NCI-H1417 treated with DMSO at 0.1 percent for 48 hours (cell line): ENCODE measurements at places on chromosomes 1 and 21.

DNA sequence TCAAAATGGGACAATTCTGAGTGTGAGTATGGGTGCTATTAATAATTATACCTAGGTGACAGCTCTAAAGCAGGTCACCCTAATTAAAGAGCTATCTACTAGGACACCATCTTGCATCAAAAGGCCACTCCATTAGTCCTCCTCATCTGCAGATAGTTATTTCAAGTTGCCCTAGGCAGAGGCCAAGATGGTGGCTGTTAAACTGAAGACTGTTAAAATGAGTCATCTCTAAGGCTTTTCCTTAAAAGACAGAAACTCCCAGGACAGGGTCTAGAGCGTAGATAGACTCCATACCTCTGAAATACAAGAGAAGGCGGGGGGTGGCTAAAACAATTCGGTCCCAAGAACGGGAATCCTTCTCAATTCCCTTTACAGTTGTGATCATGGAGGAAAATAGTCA lies 4.5 kb upstream of the ZNF697 start:
- no peak for DNase-seq

- DNase-seq = no peak
These were observed 28.7 kb downstream of the PADI3 start for GRCh38 chr1:17277511-17278159.

GRCh38 chr1:99818063-99818699 lies 32.0 kb upstream of the AGL start:
- DNase-seq = no peak

DNA sequence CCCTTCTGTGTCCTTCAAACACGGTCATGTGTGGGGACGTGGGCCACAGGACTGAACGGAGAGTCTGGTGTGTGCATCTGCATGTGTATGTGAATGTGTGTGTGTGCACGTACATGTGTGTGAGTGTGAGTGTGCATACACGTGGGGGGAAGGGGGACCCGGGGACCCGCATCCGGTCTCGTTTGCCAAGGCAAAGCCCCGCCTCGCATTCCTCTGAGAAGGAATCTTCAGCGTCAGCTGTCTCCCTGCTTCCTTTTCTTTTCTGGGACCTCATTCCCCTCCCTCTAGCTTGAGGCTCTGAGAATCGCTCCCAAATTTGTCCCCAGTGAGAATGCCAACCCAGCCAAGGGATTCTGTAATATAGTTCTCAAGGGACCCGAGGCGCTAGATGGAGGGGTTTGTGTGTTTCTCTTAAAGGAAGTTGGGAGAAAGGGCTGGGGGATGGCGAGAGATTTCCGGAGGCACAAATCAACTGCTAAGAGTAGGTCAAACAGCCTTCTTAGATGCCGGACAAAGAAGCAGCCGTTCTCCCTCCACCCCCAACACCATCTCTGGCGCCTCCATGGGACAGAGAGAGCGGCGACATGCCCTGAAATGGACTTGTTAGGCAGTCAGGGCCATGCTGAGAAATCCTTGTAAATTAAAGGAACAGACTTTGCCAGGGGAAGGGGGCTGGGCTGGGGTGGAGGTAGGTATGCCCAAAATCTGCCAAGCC lies 6.6 kb downstream of the IFFO2 start:
- DNase-seq = no peak

DNA sequence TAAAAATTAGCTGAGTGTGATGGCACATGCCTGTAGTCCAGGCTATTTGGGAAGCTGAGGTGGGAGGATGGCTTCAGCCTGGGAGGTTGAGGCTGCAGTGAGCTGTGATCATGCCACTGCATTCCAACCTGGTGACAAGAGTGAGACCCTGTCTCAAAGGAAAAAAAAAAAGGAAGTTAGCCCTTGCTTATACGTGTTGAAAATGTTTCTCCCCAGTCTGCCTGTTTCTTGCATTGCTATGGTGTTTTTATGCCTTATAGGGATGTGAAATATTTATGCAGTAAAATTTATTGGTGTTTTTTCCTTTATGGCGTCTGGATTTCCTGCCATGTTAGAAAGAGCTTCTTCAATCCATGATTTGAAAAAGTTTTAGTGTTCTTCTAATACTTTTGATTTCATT lies 3.6 kb upstream of the RERE start:
- DNase-seq = no peak

- no peak for DNase-seq
These were observed 19.9 kb downstream of the IRF2BP2 start for GRCh38 chr1:234589854-234590620.

DNA sequence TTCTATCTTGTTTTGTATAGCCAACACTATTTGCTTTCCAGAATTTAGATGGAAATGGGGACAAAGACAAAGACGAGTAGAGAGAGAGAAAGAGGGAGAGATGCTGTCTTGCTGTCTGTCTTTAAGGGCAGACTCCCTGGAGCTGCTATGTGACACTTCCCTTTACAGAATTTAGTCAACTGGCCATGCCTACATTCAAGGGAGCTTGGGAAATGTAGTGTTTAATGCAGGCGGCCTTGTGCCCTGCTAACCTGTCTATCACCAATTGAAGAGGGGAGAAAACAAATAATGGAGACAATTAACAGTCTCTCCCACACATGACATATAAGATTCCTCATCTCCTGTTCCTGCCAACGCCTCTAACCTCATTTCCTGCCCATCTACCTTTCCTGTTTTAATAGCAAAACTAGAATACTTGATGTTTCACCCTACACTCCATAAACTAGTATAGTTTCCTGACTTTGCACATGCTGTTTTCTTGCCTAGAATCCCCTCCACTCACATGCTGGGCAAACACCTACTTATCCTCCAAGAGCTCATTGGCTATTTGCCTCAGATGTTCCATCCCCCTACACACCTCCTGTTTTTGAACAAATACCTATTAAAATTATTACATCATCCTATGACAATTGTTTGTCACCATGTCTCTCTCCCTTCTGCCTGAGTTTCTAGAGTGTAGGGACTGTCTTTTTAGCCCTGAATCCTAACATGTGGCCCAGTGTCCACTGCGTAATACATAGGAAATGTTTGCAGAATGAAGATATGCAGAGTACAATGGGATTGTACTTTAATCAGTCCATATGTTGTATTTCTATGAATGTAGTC lies 117.2 kb downstream of the SLC25A24 start:
- DNase-seq = no peak

DNA sequence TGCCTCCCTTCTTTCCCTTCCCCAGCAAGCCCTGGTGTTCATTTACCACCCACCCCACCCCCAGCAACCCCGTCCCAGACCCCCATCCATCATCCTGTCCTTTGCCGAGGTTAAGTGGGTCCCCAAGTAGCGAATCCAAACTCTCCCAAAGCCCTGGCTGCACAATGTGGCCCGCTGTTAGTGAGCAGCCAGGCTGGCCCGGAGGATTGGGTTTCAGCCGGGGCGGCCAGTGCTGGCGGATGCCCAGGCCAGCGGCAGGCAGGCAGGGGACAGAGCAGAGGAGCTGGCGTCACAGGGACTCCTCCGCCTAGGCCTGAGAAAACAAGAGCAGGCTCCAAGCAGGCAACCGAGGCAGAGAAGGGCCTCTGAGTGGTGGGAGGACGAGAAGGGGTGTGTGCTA lies 61.4 kb downstream of the EPHB2 start:
- DNase-seq = no peak

DNA sequence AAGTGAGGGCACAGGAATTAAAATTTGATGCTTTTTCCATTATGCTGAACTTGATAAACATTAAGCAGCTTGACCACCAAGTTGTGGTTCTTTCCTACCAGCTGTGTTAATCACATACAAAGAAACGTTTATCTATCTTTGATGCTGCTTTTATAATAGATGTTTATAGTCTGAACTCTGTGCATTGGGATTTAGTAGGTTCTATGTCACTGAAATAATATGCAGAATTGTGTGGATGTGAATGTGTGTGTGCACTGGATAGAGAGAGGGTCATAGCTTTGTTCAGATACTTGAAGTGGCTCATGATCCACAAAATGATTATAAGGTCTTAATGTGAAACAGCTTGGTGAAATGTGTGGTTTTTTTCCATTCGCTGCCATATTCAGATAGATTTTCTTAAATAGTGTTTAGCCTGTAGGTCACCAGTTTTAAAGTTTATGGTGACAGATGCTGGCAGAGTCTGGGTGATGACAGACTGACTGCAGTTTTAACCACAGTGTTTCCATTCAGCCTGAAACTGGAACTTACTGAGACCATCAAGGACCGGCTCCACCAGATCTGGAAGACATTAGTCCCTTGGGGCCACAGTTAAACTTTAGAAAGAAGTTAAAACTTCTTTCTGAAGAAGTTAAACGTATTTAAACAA lies 10.2 kb downstream of the DDI2 start:
- DNase-seq = no peak

- DNase-seq = no peak
These were observed 6.6 kb upstream of the AZIN2 start for GRCh38 chr1:33074193-33074945.

GRCh38 chr21:46603228-46603627 lies 1.7 kb downstream of the S100B start:
- DNase-seq = no peak

DNA sequence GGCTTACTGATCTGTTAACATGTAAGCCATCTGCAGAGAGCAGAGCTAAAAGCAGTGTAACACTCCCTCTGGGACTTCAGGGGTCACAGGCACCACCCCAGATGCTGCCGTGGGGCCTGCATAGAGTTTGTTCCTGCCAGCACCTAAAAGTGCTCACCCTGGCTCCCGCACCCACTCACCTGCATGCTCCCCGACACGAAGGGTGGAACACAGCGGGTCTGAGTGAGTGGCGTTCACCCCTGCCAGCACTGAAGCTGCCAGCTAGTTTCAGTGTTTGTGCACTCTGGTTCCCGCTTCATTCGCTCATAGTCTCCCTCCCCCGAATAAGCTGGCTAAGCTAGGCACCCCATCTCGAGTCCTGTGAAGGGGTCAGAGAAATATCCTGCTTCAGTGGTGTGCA lies 1681.0 kb downstream of the NCAM2 start:
- no peak for DNase-seq

DNA sequence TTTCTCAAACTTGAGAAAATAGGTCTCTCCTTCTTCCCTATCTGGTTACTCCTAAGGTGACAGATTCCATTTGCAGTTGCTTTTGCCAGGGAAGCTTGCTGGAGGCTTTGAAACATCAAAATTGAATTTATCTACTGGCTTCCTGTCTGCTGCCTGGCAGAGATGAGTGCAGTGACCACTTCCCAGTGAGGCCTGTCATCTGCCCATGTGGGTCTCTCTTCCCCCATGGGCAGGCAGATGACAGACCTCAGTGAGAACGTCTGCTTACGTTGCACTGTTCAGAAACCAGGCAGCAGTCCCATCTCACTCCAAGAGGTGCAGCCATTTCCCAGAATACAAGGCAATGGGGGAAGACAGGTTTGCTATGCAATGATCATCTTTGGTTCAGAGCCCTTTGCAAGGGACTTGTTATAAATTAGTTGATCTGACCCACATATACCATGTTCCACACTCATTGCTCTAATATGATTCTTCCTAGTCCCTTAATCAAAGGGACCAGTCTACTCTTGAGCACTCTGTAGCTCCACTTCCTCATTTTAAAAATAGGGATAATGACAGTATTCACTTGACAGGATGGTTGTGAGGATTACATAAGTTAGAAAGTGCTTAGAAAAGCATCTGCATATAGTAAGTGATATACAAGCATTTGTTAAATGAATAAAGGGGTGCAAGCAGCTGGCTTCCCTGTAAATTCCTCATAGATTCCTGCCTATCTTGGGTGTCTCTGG lies 10.6 kb downstream of the PGBD5 start:
- DNase-seq = no peak

GRCh38 chr1:178275553-178275952 lies 181.6 kb downstream of the RASAL2 start:
- DNase-seq = no peak

GRCh38 chr1:78079580-78079979 lies 33.8 kb downstream of the GIPC2 start:
- DNase-seq = no peak

- DNase-seq = no peak
These were observed 14.3 kb upstream of the FOXE3 start for GRCh38 chr1:47401761-47402160.

GRCh38 chr1:78526496-78526895 lies 35.7 kb downstream of the PTGFR start:
- DNase-seq = no peak

GRCh38 chr1:62437273-62437940 lies 558 bp downstream of the USP1 start:
- no peak for DNase-seq

DNA sequence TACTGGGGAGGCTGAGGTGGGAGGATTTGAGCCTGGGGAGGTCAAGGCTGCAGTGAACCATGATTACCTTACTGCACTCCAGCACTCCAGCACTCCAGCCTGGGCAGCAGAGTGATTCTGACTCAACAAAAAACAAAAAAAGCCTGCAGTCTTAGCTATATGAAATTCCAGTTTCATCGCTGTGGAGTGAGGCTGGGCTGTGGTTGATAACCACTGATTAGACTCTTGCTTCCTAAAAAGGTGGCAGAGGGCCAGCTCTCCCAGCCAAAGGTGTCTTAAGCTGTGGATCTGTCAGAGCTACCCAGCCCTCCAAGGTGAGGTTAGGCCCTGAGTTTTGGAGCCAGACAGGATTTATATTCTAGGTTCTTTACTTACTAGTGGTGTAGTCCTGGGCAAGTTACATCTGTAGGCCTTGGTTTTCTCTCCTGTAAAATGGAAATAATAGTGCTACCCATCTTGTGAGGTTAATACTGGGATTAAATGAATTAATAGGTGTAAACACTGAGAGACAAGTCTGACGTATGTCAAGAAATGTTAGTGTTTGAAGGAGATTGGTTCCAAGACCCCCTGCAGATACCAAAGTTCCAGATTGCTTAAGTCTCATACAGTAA lies 35.9 kb downstream of the TMCC2 start:
- no peak for DNase-seq

GRCh38 chr1:64909031-64909430 lies 57.3 kb downstream of the JAK1 start:
- DNase-seq = no peak

DNA sequence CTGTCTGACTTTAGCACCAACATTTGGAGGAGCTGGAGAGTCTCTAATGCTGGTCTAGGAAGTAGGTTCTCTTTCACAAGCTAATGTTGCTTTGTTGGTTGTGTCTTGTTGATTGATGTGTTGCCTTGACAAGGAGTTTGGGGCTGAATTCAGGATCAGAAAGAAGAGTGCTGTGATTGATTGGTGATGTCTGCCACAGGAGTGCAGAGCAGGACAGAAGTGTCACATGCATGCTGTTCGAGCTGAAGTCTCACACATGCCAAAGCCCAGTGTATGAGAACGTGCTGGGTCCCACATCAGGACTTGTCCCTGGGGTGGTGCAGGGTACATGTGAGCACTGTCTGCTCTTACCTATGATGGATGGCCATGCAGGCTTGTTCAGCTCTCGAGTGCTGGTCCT lies 694.4 kb downstream of the MATN1 start:
- no peak for DNase-seq
